G401 (cell line): ENCODE measurements at places on chromosomes 1 and 21. TPM values are rescaled to one million over a fixed set of nuclear protein-coding genes. Genes with fewer than 3 reads are reported as not detected.

DNA sequence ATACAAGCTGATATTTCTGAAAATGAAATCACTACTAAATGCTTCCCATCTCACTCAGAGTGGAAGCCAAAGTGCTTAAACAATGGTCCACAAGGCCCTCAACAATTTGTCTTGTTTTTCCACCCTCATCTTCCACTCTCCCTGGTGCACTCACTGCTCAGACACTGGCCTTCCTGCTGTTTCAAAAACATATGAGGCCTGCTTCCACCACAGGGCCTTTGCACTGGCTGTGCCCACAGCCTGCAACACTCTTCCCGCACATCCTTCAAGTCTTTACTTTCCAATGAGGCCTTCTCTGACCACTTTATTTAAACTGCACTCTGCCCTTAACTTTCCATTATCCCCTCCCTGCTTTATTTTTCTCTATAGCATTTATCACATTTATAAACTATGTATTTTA lies 53.8 kb downstream of the SYNJ1 start:
- DNase-seq = no peak

GRCh38 chr1:184483101-184483683 lies 96.4 kb downstream of the C1orf21 start:
- no peak for DNase-seq

DNA sequence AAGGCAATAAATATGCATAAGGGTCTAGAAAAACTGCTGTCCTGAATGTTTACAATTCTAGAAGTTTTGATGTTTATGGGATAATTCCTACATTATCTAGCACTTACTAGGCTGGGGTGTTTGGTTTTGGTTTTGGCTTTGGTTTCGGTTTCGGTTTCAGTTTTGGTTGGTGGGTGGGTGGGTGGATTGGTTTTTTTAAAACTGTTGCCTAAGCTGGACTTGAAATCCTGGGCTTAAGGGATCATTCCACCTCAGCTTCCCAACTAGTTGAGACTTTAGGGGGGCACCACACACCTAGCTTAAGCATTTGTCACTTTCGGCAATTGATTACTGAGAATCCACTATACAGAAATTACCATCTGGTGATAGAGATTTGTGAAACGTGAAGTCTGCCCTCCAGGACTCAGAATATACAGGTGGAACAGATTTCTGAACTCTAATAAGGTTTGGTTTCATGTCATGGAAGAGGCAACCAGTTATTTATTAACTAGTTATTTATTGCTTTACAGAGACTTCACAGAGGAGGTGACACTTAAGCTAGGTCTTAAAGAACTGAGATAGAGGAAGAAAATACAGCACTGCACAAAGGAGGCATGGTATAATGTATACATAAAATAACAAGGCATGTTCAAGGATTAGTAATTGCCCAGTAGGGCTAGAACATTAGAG lies 69.6 kb downstream of the PIK3R3 start:
- no peak for DNase-seq

DNA sequence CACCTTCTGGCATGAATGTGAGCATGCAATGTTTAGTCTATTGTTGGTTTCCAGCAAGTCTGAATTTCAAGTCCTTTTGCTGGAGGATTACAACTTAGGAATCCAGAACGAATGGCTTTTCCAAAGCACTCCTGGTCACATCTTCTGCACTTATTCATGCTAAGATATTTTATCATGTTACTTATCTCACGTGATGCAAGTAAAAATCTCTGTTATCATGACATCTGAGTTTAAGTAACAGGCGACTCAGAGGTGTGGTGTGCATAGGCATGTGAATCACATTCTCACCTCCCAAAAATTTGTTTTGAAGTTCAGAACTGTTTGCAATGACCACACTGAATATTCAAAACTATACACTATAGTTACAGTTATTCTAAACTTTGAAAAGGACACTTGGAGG lies 204.8 kb upstream of the FGGY start:
- DNase-seq = no peak

DNA sequence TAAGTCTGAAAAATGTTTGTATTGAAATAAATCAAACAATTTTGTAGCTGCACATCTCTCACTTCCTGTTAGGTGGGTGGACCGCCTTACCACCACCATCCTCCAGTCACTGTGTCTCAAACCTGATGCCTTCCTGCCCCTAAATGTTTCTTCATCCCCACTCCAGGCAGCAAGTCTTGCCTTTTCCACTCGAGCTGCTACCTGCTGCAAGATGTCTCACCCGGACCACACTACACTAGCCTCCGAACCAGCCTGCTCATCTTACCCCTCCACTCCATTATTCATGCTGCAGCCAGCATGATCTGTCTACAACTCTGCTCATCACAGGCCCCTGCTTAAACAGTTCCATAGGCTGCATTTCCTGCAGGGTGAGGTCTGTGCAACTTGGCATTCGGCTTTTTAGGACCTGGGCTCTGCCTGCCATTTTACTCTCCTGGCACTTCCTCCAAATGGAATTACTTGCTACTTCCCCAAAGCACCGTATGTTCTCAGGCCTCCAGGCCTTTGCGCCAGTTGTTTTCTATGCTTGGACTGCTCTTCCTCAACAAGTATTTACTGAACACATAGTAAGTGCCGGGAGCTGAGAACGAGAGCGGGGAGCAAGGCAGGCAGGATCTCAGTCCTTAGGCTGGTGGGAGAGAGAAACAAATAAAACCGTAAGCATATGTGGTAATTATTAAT lies 5.2 kb upstream of the SF3A3 start:
- DNase-seq = no peak

DNA sequence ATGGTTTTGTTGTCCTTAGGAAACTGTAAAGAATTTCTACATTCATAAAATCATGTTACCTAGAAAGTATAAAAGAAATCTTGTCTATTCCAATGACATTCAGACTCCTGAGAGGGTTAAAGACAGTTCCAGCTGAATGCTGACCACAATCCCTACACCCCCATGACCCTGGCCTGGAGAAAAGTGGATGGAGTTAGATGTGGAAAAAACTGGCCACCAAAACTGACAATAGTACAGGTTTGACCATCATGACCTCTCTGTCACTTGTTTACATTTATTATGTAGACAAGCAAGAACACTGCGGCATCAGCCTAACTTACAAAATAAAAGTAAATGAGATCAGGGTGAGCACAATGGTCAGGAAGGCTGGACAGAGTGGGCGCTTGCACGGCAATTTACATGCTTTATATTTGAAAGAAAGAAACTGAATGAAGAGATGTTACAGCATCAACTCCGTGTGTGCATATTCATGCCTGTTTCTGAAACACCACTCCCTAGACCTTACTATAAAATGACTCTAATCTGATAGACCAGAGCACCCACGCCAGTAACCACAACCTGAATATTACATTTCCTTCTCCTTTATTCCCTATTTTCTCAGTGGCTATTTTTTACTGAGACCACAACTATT lies 116.0 kb downstream of the ESRRG start:
- DNase-seq = no peak

DNA sequence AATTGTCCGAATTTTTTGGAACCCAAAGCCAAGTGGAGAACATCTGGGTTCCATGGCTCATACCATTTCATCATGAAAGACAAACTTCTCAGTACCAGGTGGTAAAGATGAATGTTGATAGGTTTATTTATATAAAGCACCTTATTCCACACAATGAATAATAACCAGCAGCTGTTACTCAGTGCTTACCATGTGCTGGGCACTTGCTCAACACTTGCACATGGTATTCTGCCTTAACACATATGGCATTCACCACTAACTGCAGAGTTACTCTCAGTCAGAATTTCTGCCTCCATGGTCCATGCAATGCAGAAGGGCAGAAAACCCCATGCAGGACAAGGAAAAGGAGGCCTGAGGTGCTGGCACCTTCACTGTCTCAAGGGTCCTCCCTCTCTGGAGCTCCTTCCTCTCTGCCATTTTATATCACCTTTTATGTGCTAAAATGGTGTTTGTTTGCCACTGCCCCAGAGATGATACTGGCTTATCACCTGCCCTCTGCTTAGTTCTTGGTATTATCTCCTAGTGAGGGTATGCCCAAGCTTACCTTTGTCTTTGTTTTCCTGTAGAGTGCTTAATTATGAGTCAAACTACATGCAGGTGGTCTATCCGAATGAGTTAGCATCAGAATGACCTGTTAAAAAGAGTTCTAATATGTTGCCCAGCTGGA lies 76.7 kb upstream of the ZNF326 start:
- no peak for DNase-seq

DNA sequence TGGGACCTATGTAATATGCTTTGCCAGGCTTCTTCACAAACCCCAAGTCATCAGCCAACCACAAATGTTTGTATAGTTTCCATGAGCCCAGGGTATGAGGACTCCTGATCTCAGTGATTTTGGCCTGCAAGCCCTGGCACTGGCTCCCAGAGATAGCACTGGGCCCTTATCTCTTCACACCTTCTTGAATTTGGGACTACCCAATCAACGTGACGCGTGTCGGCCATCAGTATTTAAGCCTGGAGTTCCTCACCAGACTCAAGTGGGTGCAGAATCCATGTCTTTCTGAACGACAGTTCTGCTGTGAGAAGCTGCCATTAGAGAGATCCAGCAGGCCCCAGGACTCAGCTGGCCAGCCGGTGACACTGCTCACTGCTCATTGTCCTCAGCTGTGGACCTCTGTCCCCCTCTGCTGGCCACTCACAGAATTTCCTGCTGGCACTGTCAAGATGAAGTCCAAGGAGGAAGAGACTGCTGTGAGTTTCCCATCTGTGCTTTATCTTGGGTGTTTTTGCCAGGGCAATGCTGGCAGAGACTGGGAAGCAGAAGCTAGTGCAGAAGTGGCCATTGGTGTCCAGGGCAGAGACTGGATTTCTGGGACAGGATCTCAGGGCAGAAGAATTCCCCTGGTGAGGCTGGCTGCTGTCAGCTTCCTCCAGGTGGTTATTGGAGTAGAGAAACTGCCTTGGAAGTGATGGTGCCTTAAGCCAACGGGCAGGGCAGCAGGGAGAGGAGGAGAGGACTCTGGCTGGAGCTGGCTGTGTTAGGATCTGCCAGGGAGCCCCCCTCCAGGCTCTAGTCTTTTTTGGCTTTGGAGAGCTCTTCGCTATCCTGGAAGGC lies 28.4 kb downstream of the TMCC2 start:
- DNase-seq = peak; percentile 98

DNA sequence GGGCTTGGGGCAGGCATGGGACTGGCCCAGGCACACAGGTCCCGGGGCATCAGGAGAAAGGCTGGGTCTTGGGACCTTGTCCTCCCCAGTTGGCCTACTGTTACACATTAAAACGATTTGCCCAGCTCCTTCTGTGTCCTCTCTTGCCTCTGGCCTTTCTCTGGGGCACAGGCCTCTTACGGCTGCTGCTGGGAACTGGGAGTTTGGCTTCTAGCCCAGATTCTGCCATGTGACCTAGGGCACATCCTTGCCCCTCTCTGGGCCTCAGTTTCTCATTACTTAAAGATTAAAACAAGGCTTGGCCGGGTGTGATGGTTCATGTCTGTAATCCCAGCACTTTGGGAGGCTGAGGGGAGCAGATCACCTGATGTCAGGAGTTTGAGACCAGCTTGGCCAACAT lies 14.0 kb downstream of the KDF1 start:
- no peak for DNase-seq

- no peak for DNase-seq
Observed at GRCh38 chr1:161309868-161310267, at the start of gene MPZ. TSS of gene MPZ (minus strand) at chr1:161309968. CDS start at chr1:161309905, 63 bp downstream.

DNA sequence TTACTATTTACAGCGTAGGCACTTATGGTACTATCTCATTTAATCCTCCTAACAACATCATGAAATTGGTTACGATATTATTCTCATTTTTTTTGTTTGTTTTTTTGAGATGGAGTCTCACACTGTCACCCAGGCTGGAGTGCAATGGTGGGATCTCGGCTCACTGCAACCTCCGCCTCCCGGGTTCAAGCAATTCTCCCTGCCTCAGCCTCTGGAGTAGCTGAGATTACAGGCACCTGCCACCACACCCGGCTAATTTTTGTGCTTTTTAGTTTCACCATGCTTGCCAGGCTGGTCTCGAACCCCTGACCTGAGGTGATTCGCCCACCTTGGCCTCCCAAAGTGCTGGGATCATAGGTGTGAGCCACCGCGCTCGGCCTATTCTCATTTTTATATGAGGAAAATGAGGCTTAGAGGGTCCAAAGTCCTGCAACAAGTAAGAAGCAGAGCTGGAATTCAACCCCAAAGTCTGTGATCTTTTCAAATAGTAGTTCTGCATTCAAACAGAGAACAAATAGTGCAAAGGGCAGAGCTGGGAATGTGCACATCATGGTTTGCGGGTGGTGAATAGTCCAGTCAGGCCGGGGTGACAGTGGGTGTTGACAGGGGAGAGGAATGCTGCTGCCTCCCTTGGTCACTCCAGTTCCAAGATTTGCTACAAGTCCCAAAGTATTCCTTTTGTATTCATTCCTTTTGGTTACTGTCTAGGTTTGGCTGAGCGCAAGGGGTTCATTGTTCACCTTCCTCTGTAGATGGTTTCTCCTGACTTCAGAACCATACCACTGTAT lies 4.6 kb downstream of the PRUNE1 start:
- DNase-seq = no peak

DNA sequence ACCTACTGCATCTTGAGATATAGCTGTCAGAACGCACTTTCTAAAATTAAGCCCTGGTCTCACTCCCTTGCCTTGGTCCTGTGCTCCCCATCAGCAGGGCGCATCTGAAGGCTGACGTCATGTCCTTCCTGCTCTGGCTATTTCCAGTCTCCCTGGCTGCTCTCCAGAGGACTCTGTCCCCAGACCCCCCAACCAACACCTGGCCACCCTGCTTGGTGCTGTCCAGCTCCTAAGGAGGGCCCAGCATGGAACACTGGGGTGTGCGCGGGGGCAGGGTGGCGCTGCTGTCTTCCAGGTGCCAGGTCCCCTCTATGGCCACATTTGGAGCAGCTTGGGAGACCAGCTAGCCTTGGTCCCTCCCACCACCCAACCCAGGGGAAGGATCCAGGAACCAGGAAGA lies 8.3 kb downstream of the TNNT2 start:
- no peak for DNase-seq

- no peak for DNase-seq
Observed at GRCh38 chr1:209395169-209395568, 188.3 kb upstream of the CAMK1G start.

Gene SLC50A1
- total RNA-seq = 15.9 and 19.8 TPM in 2 replicates

Gene PDZK1IP1
- total RNA-seq = not detected in 2 replicates

Gene RNU1-3
- not detected in 2 replicates for total RNA-seq

Gene GNG4
- 3.4 and 7.5 TPM in 2 replicates for total RNA-seq

Gene FAM43B
- 0.31 and 1.4 TPM in 2 replicates for total RNA-seq

Gene ADGRL2
- not detected in 2 replicates for total RNA-seq

Gene ANXA9
- total RNA-seq = 2.7 and 3.6 TPM in 2 replicates

Gene ESPN
- total RNA-seq = 0.07 TPM in 1 of 2 replicates, not detected in the other

Gene ADIPOR1
- 69.1 and 74.6 TPM in 2 replicates for total RNA-seq

Gene RBM15
- total RNA-seq = 27.7 and 36.3 TPM in 2 replicates

Gene RGS13
- not detected in 2 replicates for total RNA-seq

Gene KRTAP19-1
- not detected in 2 replicates for total RNA-seq

Gene RIMKLA
- 0.37 TPM in 1 of 2 replicates, not detected in the other for total RNA-seq

Gene CACNA1S
- total RNA-seq = 0.06 TPM in 1 of 2 replicates, not detected in the other

Gene CAPZB
- total RNA-seq = 342 and 345 TPM in 2 replicates
